Nucleus accumbens (tissue), 56 donors: ENCODE measurements at places on chromosomes 2 and 18.

GRCh38 chr2:69482471-69482870, 45.2 kb upstream of the NFU1 start:
- DNase-seq: no peak

GRCh38 chr2:69126341-69126740, 113.4 kb downstream of the ANTXR1 start:
- DNase-seq: no peak

DNA sequence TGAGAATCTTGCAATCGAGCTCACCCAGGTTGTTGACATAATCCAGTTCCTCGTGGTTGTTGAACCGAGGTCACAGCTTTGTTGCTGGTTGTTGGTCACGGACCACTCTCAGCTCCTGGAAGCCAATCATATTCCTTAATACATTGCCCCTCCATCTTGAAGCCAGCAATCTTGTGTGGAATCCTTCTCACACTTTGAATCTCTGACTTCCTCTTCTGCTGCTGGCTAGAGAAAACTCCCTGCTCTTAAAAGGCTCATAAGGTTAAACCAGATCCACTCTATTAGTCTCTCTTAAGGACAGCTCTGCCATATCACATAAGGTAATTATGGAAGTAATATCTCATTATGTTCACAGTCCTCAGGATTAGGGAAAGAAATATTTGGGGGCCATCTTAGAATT, 41.1 kb downstream of the SP140 start:
- DNase-seq: no peak

GRCh38 chr18:54416436-54416835, 58.7 kb downstream of the C18orf54 start:
- DNase-seq: no peak

GRCh38 chr2:188664416-188664815, 309.8 kb upstream of the COL3A1 start:
- DNase-seq: no peak

DNA sequence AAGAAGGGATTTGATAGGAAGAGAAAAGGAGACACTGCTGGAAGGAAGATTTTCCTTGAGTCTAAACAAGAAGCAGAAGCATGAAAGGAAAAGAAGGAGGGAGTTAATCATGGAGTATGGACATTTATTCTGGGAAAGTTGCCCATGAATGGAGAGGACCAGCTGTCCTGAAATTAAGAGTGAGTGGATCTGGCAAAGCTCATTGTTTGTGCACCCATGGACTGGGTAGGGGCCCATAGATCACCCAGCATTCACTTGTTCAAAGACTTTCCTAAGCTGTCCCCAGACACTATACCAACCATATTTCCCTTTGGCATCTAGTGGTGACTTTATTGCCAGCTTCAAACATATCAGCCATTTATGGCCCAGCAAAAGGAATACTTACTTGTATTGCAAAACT, 422.7 kb downstream of the FBXO15 start:
- no peak for DNase-seq
